ENCODE measurements at places on chromosomes 6 and 20.

- no peak for DNase-seq
- H3K4me3 ChIP-seq, result no peak overlapping the region
- no peaks in the 10 kb centered on the region for H3K4me1 ChIP-seq
These were observed 188.4 kb downstream of the TRDN start for GRCh38 chr6:123448306-123448884.

DNA sequence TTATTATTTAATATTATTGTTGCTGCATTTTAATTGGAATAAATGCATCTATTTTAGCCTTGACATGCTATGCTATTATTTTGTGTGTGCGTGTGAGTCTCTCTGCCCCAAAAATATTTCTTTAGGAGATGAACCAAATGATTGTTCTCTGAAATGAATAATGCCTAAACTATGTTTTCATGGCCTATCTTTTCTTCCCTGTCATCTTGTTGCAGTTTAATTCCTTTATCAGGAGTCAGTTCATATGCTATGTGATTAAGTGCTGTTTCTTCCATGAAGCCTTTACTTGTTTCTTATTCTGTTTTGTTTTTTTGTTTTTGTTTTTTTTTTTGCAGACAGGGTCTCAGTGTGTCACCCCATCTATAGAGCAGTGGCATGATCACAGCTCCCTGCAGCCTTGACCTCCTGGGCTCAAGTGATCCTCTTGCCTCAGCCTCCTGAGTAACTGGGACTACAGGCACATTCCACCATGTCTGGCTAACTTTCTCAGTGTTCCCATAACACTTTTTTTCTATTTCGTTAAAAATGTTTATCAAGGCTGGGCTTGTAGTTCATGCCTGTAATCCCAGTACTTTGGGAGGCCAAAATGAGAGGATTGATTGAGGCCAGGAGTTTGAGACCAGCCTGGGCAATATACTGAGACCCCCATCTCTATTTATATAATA, 25.7 kb downstream of the TPX2 start:
- no peaks in the 10 kb centered on the region for H3K4me1 ChIP-seq
- no peak for DNase-seq
- H3K27me3 ChIP-seq, result no peaks in the 10 kb centered on the region
- H3K27ac ChIP-seq, result no peak overlapping the region
- no peak overlapping the region for H3K4me3 ChIP-seq

DNA sequence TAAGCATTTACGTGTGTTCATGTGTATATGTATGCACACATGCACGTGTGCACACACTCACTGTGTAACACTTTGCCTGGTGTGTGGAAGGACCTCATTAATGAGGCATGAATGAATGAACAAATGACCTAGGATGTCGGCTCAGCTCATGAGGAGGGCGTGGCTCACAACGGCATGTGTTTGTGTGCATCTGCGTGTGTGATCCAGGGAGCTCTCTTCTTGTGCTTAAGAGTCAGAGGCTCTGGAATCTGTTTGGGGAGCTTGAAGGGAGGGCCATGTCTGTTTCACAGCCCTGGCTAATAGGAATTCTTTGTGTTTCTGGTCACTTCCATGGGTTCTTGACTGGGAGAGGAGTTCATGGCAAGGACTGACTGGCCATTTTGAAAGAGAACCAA, 32.7 kb downstream of the TOX2 start:
- peaks cover 20% of the 10 kb centered on the region for H3K4me1 ChIP-seq
- H3K4me3 ChIP-seq, result no peak overlapping the region
- no peaks in the 10 kb centered on the region for H3K36me3 ChIP-seq
- DNase-seq, result no peak
- H3K27me3 ChIP-seq, result no peaks in the 10 kb centered on the region

DNA sequence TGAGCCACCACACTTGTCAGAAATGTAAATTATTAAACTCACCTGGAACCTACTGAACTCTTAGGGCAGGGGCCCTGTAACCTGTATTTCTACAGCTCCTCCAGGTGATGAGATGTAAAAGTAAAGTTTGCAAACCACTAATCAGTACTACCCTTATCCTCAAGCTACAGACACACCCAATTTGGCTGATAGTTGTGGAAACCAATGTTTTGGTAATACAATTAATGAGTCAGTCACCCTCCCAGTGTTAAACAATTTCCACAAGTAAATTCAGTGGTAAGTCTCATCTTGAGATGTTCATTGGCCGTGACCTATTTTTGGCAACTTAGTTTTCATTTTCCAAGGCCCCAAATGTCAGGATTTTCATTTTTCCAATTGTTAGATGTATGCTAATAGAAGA, 29.6 kb downstream of the GCNT2 start:
- peaks cover 30% of the 10 kb centered on the region for H3K4me1 ChIP-seq
- DNase-seq, result no peak
- H3K4me3 ChIP-seq, result no peak overlapping the region
- peaks cover 5% of the 10 kb centered on the region for H3K36me3 ChIP-seq

GRCh38 chr20:41101660-41102059, 35.7 kb upstream of the PLCG1 start:
- H3K27me3 ChIP-seq, result no peaks in the 10 kb centered on the region
- no peak overlapping the region for H3K4me3 ChIP-seq
- no peak for DNase-seq
- no peak overlapping the region for H3K27ac ChIP-seq

DNA sequence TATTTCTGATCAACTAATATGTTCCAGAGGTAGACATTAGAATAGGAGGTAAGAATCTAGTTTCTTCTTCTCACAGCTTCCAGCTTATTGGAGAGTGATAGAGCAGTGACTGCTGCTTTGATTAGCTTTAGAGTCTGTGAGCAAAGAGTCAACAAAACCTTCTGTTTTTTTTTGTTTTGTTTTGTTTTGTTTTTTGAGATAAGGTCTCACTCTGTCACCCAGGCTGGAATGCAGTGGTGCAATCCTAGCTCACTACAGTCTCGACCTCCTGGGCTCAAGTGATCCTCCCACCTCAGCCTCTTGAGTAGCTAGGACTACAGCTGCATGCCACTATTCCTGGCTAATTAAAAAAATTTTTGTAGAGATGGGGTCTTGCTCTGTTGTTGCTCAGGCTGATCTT, 39.3 kb downstream of the TSBP1 start:
- H3K27me3 ChIP-seq, result no peaks in the 10 kb centered on the region
- H3K4me1 ChIP-seq, result peaks cover 6% of the 10 kb centered on the region
- no peak overlapping the region for H3K27ac ChIP-seq
- H3K36me3 ChIP-seq, result no peaks in the 10 kb centered on the region
- no peak overlapping the region for H3K4me3 ChIP-seq

Data from naive B cell (primary cell).